ENCODE measurements at places on chromosomes 12 and 14.

GRCh38 chr12:51115533-51115932 is 32.1 kb upstream of the CSRNP2 start:
- peaks cover 16% of the 10 kb centered on the region for H3K36me3 ChIP-seq
- H3K27ac ChIP-seq, result no peak overlapping the region
- DNase-seq, result no peak
- H3K4me1 ChIP-seq, result peaks cover 11% of the 10 kb centered on the region
- H3K4me3 ChIP-seq, result no peak overlapping the region

GRCh38 chr14:82710267-82710841 is 1176.7 kb upstream of the SEL1L start:
- H3K4me3 ChIP-seq, result no peak overlapping the region
- no peaks in the 10 kb centered on the region for H3K4me1 ChIP-seq
- no peak overlapping the region for H3K27ac ChIP-seq
- peak; percentile 55 for DNase-seq
- no peaks in the 10 kb centered on the region for H3K36me3 ChIP-seq
- no peaks in the 10 kb centered on the region for H3K27me3 ChIP-seq

- no peak for DNase-seq
- H3K27me3 ChIP-seq, result no peaks in the 10 kb centered on the region
- H3K27ac ChIP-seq, result no peak overlapping the region
- no peaks in the 10 kb centered on the region for H3K36me3 ChIP-seq
- H3K4me1 ChIP-seq, result no peaks in the 10 kb centered on the region
Observed at GRCh38 chr12:31804185-31804504, 75.3 kb upstream of the AMN1 start.

GRCh38 chr14:88951370-88951769 is 126.9 kb downstream of the TTC8 start:
- DNase-seq, result no peak
- no peaks in the 10 kb centered on the region for H3K36me3 ChIP-seq
- H3K27me3 ChIP-seq, result no peaks in the 10 kb centered on the region
- no peak overlapping the region for H3K4me3 ChIP-seq
- no peaks in the 10 kb centered on the region for H3K4me1 ChIP-seq

DNA sequence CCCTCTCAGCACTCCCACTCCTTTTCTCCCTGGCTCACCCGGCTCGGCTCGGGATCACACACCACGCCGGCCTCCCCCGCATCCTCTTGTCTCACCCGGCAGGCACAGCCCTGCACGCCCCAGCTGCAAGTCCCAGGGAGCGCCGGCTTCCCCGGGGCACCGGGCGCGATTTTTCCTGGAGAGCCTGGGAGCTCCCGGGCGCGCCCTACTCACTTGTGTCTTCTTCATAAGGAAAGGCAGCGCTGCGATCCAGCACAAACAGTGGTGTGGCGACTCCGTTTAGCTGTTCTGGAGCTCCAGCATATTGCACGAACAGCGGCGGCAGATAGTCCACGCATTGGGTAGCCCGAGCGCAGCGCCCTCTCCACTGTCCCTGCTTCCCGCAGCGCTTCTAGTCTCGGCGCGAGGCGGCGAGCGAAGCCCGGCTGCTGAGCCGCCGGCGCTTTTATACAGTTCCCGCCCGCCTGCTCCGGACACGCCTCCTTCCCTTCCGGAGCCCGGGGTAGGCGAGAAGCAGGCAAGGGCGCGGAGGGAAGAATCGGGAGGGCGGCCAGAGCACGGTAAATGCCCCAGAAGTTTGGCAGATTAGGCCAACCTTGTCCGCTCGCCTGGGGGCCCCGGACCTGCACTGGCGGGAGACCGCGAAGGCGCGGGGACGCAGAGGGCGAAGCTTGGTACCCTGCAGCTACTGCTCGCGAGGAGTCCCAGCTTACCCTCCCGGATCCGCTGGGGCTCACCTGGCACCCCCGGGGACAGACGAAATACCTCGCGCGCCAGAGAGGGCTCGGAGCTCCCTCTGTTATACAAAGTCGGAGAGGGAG is at the start of gene KITLG:
Gene KITLG (minus strand): TSS at position 421 of the 821 bp plus-strand sequence. CDS start 193 bp downstream, at position 228.
- peaks cover 22% of the 10 kb centered on the region for H3K4me1 ChIP-seq
- no peaks in the 10 kb centered on the region for H3K27me3 ChIP-seq
- peak within 1 kb of the TSS; percentile 60 for H3K27ac ChIP-seq

DNA sequence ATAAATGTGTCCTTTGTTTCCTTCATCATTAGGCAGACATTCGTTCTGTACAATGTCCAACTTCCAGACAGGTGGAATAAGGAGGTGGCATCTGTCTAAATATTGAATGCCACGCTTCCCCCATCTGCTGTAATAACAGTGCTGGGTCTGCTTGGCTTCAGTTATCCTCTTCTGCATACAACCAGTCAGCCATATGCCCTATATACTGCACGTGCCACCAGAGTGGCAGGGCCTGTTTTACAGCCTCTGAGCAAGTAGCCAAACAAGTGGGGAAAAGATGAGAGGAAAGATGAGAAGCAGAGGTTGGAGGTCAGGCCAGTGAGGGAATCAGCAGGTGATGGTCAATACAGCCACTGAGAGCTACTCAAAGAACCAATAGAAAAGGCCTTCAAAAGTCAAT is 55.4 kb downstream of the OTX2 start:
- no peak for DNase-seq
- H3K4me1 ChIP-seq, result no peaks in the 10 kb centered on the region
- no peaks in the 10 kb centered on the region for H3K36me3 ChIP-seq
- H3K27ac ChIP-seq, result no peak overlapping the region
- H3K4me3 ChIP-seq, result no peak overlapping the region
- H3K27me3 ChIP-seq, result 0 out of 2 replicates have a peak, but pooled peaks cover 3% of the 10 kb centered on the region

DNA sequence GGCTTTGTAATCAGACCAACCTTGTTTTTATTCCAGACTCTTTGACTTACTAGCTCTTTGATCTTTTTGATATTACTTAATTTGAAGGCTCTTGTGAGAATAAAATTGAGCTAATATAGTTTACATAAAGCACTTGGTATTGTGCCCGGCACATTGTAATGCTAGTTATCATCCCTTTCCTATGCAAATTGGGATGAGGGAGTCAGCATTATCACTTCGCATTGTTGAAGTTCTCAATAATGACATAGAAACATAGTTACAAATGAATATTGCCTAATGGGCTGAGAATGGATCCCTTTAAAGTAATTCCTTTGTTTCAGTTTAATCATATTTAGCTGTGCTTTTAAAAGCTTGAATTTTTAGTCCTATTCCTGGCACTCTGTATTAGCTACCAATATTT is 36.6 kb downstream of the SUPT16H start:
- no peaks in the 10 kb centered on the region for H3K27me3 ChIP-seq
- DNase-seq, result peak; percentile 36
- 0 out of 2 replicates have a peak overlapping the region, but pooled peaks have one; percentile 13 for H3K4me3 ChIP-seq
- peak overlapping the region; percentile 39 for H3K27ac ChIP-seq
- H3K4me1 ChIP-seq, result peaks cover 15% of the 10 kb centered on the region
- H3K36me3 ChIP-seq, result peaks cover 17% of the 10 kb centered on the region

- H3K4me1 ChIP-seq, result peaks cover 20% of the 10 kb centered on the region
- H3K36me3 ChIP-seq, result no peaks in the 10 kb centered on the region
- no peaks in the 10 kb centered on the region for H3K27me3 ChIP-seq
- H3K4me3 ChIP-seq, result no peak overlapping the region
- peak; percentile 45 for DNase-seq
- no peak overlapping the region for H3K27ac ChIP-seq
Observed at GRCh38 chr14:61281948-61282275, 774 bp upstream of the TMEM30B start.

GRCh38 chr14:64755781-64756221 is 51.6 kb downstream of the PLEKHG3 start:
- H3K27me3 ChIP-seq, result no peaks in the 10 kb centered on the region
- DNase-seq, result peak; percentile 51
- H3K4me3 ChIP-seq, result no peak overlapping the region
- H3K4me1 ChIP-seq, result peaks cover 20% of the 10 kb centered on the region
- H3K36me3 ChIP-seq, result no peaks in the 10 kb centered on the region

DNA sequence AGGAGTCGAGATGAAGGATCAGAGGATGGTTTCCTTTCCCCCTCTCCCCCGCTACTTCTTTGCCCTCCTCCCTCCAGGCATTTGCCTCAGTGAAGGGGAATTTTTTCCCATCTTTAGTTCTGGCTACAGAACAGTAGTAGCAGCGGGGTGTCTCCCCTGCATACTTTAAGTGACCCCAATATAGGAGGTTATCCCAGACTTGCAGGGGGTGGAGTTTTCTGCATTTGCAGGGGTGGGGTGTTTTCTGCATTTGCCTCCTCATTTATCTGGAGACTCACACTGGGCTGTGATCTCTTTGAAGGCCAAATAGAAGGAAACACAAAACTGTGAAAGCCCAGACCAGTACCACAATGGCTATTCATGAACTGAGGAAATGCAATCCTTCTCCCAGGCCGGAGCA is 19.8 kb downstream of the PTPRB start:
- H3K27me3 ChIP-seq, result no peaks in the 10 kb centered on the region
- H3K27ac ChIP-seq, result no peak overlapping the region

DNA sequence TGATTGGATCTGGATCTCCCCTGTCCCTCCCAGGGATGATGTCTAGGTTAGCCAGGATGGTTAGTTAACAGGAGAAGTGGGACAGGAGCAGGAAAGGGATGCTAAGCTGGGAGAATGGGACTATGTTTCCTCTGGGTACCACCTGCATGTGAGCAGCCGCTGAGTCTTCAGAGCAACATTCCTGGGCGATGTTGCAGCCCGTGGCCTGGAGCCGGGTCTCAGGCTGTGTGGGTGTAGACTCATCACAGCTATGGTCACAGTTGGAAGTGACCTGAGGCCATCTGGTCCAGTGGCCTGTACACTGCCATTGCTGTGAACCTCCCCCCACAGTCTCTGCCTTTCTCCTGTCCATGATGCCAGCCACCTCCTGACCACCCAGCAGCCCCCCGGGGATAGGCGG is 422.6 kb downstream of the DPF3 start:
- no peak overlapping the region for H3K4me3 ChIP-seq
- no peak overlapping the region for H3K27ac ChIP-seq
- no peaks in the 10 kb centered on the region for H3K36me3 ChIP-seq
- peaks cover 41% of the 10 kb centered on the region for H3K27me3 ChIP-seq
- no peaks in the 10 kb centered on the region for H3K4me1 ChIP-seq

GRCh38 chr12:12927211-12928079 is 24.5 kb downstream of the GPRC5D start:
- H3K27ac ChIP-seq, result no peak overlapping the region
- no peak for DNase-seq
- no peaks in the 10 kb centered on the region for H3K27me3 ChIP-seq

DNA sequence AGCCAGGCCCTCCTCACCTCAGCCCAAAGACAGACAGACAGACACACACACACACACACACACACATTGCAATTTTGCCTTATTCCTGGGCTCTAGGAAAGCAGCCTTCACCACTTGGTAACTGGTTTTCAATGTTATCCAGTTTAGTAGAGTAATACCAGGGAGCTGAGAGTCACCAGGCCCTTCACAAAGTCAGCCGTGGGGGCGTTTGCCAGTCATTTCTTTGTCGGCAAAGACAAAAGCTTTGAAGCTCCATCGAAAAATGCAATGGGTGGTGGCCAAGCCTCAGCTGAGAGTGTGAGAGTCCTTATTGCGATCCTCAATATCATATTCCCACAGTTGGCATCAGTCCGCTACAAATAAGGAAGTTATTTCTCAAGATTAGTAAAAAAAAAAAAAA is 8.1 kb upstream of the KCNA5 start:
- H3K36me3 ChIP-seq, result no peaks in the 10 kb centered on the region
- no peak overlapping the region for H3K4me3 ChIP-seq
- H3K4me1 ChIP-seq, result no peaks in the 10 kb centered on the region
- no peak for DNase-seq

DNA sequence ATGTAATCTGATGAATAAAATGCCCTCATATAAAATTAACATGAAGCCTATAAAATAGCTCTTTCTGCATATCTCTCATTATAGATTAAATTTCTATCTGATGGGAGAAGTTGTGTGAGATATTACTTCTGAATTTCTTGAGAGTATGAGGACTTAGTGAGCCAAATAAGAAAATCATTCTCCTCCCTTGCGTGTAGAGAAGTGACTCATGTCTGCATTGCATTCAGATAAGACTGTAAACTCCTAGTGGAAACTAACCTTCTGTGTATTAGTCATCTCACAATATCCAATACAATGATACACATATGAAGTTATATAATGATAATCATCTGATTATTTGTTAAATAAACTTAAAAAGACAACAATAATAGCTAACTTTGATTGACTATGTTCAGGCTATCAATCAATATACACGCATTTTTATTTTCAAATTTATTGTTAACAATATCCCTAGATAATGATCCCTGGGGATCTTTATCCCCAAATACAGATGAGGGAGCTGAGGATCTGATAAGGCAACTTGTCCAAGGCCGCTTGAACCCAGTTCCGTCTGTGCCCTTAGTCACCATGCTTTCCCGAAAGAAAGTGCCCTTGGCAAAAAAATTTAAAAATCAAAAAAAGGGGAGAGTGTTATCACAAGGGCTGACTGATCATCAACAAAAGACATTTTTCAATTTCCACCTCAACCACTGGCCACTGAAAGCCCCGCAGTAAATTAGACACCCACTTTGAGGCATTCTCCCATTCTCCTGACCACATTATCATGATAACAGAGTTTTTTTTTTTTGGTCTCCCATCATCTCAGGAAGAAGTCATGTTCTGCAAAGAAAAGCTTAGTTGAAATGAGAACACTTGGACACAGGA is 189.2 kb upstream of the RASSF8 start:
- H3K27ac ChIP-seq, result peak overlapping the region; percentile 55
- H3K4me3 ChIP-seq, result no peak overlapping the region
- H3K4me1 ChIP-seq, result peaks cover 36% of the 10 kb centered on the region
- no peaks in the 10 kb centered on the region for H3K36me3 ChIP-seq

DNA sequence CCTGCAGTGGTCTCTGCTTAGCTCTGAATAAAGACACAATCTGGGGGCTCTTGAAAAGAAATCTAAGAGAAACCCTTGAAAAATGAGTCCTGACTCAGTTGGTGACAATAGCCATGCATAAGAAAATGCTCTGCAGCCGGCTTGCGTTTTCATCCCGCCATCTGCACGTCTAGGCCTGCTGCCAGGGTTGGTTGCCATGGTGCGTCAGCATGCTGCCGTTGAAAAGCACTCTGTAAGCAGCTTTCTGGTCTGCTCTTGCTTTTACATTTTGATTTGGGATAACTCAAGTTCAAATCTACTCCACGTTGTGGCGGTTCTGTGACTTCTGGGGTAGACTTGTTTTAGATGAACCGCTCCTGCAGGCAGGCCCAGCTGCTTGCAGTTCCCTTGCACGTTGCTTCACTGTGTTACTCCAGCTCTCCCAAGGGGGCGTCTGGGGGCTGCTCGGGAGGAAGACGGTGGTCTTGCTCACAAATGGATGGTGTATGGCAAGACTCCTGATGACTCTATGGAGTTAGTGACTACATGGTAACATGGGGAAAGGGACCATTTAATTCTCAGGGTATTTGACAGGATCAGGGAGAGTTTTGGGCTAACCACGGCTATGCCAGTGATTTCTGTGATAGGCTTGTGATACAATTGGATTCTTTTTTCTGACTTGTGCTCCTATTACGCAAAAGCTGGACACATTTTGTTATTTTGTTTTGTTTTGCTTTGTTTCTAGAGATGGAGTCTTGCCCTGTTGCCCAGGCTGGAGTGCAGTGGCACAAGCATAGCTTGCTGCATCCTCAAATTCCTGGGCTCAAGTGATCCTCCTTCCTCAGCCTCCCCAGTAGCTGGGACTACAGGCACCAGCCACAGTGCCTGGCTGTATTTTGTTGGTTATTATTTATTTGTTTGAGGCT is 15.8 kb downstream of the WNT5B start:
- peaks cover 29% of the 10 kb centered on the region for H3K4me1 ChIP-seq
- H3K36me3 ChIP-seq, result peaks cover 77% of the 10 kb centered on the region
- H3K27me3 ChIP-seq, result no peaks in the 10 kb centered on the region
- peak overlapping the region; percentile 73 for H3K27ac ChIP-seq
- H3K4me3 ChIP-seq, result no peak overlapping the region
- peak; percentile 90 for DNase-seq

GRCh38 chr14:89660166-89660565 is 243.1 kb upstream of the FOXN3 start:
- DNase-seq, result peak; percentile 85
- H3K27me3 ChIP-seq, result no peaks in the 10 kb centered on the region

- H3K4me3 ChIP-seq, result no peak overlapping the region
- H3K4me1 ChIP-seq, result no peaks in the 10 kb centered on the region
- no peaks in the 10 kb centered on the region for H3K27me3 ChIP-seq
Observed at GRCh38 chr12:115064296-115064695, 380.3 kb upstream of the TBX3 start.
